ENCODE measurements at places on chromosomes 2 and 18.
A peak's percentile ranks its signal among the peaks of the same experiment; 100 is the strongest.

DNA sequence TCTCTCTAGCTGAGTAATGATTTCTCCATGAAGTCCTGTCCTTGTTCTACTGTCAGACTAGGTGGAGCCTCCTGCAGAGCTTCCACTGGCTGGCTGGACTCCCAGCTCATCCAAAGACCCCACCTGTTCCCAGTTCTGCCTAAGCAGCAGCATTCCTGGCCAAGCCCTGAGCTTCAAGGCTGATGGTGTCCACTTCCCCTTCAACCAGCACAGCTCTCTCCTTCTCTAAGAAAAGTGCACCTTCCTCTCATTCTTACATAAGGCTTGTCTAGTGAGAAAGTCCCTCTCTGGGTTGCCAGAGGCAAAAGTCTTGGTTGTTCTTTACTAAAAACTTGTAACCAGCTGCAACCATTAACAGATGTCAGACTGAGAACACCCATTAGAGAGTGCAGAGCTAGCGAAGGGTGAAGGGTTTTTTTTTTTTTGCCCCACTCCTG, 58.9 kb downstream of the CXCR4 start:
- DNase-seq = no peak

GRCh38 chr2:164954954-164955701, at the start of gene SLC38A11:
SLC38A11 (minus strand) TSS chr2:164955525; CDS start chr2:164955247, 278 bp downstream.
- no peak for DNase-seq

DNA sequence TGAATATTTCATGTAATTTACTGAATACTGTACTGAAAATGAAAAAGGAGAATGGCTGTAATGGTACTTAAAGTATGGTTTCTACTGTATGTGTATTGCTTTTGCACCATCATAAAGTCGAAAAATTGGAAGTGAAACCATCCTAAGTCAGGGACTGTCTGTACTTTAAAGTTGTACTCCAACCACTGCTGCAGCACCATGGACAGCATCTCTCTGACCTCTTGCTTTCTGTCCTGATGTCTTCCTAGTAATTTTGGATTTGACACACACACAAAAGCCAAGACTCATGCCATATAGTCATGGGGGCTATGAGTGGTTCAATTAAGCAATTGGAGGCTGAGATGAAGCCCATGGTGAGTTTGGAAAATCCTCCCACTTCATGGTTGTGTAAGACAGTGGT, 256.3 kb upstream of the PKDCC start:
- DNase-seq = peak; percentile 22

- no peak for DNase-seq
Observed at GRCh38 chr18:57195341-57195740, 48.5 kb downstream of the BOD1L2 start.

DNA sequence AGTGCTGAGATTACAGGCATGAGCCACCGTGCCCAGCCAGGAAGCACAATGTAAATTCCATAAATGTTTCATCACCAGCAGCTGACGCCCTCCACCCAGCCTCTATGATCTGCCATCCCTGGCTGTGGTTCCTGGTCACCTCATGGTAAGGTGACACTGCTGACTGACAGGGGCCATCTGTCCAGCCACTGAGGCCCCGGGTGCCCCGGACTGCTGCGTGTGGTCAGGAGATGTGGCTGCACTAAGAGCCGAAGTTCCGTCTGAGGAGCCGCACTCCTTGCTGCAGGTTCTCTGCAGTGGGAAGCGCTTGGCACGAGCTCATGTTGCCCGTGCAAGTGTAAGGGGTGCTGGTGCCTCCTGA, 10.9 kb downstream of the NTSR2 start:
- DNase-seq = no peak

- DNase-seq = no peak
Observed at GRCh38 chr18:12766986-12767433, 64.2 kb downstream of the PSMG2 start.

DNA sequence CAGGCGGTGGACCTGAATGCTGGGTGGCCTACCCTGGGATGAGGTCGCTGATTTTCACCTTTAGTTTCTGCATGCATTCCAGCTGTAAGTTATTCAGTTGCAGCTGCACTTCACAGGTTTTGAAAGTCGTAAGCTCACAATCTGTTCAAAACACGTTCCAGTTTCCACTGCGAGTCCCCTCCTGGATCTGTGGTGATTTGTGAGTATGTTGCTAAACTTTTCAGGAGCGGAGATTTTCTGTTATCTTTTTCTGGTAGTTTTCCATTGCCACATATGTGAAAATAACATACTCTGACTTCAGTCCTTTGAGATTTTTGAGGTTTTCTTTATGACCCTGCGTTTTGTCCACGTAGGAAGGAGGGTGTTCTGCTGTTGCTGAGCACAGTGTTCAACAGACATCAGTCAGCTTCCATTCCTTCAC, 102.1 kb downstream of the SNTG2 start:
- DNase-seq = no peak

- DNase-seq = no peak
Observed at GRCh38 chr2:192604295-192604694, 409.6 kb upstream of the TMEFF2 start.

- DNase-seq = no peak
Observed at GRCh38 chr2:30769891-30770462, 37.3 kb downstream of the CAPN13 start.

DNA sequence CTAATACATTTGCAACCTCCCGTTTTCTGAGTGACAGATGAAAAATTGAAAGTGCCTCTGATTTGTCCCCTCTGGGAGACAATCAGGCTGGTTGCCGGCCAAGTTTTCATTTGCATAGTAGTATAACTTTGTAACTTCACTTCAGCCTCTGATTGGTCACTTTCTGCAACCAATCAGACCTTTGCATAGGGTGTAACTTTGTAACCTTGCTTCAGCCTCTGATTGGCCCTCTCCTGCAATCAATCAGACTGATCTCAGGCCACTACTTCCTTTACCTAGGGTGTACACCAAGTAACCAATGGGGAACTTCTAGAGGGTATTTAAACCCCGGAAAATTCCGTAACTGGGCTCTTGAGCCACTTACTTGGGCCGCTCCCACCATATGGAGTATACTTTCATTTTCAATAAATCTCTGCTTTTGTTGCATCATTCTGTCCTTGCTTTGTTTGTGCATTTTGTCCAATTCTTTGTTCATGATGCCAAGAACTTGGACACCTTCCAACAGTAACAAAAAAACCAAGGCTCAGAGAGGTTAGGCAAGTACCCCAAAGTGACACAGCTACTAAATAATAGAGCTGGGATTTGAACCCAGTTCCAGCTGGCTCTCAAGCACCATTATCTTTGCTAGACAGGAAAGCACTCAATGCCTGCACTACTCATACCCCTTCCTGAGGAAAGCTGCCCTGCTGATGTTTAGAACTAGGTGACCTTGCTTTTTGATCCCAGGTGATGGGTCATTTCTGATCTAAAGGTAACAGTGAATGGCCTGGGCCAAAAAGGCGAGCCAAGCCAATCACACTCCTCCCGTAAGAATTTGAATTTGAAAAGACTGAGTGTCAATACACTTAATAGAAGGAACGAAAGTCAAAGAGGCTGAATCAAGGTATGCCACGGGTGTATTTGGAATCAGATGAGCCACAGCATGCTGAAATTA, 10.9 kb upstream of the MYOM1 start:
- DNase-seq = peak; percentile 24

GRCh38 chr2:176106581-176107539, at the start of gene HOXD11:
HOXD11 (plus strand) TSS chr2:176107280; CDS start chr2:176107356, 76 bp downstream.
- no peak for DNase-seq

- DNase-seq = no peak
Observed at GRCh38 chr2:150690261-150690660, 202.8 kb upstream of the RND3 start.

DNA sequence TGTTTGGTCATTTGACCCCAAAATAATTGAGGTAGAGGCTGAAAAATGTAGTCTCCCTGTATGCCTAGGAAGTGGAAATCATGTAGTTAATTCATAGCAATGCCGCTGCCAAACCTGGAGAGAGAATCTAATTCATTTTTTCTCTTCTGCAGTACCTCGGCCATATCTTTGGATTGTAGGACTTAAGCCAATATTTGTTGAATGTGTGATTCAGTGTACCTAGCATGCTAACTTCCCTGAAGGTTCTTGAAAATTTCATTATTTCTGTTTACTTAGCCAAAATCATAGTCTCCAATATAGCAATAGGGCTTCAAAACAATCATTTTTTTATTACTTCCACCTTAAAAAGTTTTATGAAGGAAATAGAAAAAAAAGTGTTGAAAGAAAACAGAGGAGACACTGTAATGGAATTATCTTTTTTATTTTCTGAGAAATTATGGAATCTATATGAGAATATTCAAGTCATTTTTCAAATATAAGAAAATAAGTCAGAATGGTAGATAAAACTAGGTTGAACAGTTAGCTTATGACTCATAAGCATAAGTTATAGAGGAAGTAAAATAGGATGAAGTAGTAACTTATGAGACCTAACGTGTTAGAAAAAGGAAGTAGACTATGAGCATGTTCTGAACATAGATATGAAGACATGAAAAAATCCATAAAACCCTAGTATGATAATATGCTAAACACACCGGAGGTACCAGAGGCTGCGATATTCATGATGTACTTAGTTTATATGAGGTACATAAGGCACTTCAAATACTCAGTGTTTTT, 35.2 kb upstream of the CDH19 start:
- DNase-seq = no peak

- no peak for DNase-seq
Observed at GRCh38 chr2:33062665-33063250, 116.0 kb downstream of the LTBP1 start.

GRCh38 chr2:167134381-167135072, 246.2 kb downstream of the XIRP2 start:
- DNase-seq = peak; percentile 92

DNA sequence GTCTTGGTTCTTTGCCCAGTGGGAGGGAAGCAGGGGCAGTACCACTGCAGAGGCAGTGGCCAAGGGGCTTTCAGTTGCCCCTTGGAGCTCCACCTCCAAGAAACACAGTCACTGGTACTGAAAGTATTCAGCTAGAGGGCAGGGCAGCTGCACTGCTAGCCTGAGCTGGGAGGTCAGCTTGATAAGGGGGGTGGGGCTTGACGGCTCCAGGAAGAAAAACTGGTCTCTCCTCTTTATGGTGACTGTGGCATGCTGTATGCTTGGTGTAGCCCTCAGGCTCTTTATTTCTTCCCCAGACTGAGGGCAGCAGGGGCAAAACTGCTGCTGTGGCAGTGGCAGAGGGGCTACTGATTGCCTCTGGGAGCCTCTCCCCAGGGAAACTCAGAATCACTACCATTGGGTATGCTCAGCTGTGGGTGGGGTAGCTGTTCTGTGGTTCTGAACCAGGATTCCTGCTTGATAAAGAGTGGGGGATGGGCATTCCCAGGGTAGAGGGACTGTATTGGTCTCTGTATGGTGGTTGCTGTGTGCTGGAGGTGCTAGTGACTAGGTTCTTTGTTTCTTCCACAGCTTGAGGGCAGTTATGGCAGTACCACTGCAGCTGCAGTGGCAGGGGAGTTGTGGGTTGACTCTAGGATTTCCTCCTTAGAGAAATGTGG, 134.6 kb upstream of the SCN7A start:
- no peak for DNase-seq

DNA sequence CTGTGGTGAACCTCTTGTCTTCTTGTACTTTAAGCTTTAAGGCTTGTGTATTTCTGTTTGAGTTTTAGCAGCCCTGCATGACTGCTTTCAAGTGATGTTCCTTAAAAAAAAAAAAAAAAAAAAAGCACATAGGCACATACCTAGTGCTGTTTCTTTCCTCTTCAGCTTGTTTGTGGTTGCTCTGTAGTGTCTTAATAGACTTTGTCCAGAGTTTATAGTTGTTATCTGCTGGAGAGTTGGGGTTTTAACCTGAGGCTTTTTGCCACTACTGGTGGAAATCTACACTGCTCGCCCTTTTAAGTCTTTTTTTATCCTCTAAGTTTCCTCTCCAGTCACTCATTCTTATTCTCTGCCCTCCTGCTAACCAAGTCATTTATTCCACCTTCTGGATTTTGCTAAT, 34.5 kb downstream of the AGFG1 start:
- DNase-seq = no peak

GRCh38 chr18:40752316-40752715, 1202.7 kb upstream of the PIK3C3 start:
- no peak for DNase-seq

DNA sequence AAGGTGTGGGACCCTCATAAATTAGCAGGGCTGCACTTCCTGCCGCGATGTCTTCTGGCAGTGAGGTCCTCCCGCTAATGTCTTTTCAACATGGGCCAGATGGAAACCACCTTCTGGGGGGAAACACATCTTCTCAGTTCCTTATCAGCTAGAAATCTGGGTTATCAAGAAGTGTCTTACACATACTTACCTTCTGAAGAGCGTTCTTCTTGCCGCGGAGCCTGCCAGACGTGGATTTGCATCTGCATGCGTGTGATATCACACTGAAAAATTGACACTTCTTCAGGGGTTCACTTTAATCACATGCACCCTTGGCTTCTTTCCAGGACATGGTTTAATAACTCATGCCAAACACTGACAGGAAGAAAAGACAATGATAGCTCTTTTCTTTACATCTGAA, 163.5 kb upstream of the SOX11 start:
- no peak for DNase-seq

DNA sequence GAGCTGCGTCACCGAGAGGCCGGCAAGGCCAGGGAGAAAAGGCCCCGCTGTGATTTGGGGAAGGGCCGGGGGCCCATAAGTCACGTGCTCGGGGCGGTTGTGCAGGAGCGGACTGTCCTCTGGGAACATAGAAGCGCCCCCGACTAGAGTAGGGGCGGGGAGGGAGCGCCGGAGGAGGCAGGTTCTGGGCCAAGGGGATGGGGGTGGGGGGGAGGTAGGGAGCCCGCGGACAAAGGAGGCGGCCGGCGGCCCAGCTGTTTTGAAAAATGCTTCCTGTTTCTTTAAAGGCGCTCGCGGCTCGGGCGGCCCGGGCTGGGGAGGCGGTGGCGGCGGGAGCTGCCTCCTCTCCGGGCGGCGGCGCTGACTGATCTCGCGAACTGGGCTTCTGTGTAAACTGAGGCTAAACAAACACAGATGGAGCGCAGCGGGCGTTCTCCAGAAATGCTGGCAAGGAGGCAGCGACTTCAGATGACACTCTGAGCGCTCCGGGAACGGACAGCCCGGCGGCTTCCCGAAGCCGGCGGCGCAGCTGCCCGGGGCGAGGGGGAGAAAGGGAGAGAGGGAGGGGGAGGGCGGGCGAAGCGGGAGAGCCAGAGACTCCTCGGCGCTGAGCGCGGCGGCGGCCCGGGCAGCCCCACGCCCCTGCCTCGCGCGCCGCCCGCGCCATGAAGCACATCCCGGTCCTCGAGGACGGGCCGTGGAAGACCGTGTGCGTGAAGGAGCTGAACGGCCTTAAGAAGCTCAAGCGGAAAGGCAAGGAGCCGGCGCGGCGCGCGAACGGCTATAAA, at the start of gene ATOH8:
ATOH8 (plus strand) TSS at position 467 of the 788 bp plus-strand sequence; CDS start at position 666, 199 bp downstream.
- DNase-seq = peak; percentile 44

GRCh38 chr2:119059287-119059686, 99.3 kb downstream of the C1QL2 start:
- no peak for DNase-seq

GRCh38 chr18:70576276-70577022, 287.6 kb downstream of the SOCS6 start:
- no peak for DNase-seq

- DNase-seq = no peak
Observed at GRCh38 chr18:24128700-24129099, 10.2 kb upstream of the CABYR start.

DNA sequence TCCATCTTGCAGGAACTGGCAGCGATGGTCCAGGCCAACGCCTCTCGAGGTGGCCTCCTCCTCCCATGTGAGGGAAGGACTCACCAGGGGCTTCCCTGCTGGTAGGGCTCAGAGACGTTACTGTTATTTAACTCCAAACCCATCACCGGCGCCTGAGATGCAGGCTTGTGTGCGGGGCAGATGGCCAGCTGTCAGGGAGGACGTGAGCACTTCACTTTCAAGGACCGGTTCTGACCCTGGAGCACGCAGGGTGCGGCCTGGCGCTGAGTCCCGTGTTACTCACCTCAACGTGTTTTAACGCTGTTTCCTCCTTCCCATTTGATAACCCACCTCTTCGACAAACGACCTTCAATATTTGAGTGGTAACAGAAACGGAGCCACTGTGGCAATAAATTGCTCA, 350.2 kb downstream of the ZNF516 start:
- no peak for DNase-seq
